AG04449 (cell line): ENCODE measurements at places on chromosomes 3 and 15.

- no peak for DNase-seq
Measured at GRCh38 chr3:47250309-47251060, 32.1 kb downstream of the KIF9 start.

- DNase-seq = no peak
Measured at GRCh38 chr3:21174461-21174860, 576.5 kb downstream of the ZNF385D start.

DNA sequence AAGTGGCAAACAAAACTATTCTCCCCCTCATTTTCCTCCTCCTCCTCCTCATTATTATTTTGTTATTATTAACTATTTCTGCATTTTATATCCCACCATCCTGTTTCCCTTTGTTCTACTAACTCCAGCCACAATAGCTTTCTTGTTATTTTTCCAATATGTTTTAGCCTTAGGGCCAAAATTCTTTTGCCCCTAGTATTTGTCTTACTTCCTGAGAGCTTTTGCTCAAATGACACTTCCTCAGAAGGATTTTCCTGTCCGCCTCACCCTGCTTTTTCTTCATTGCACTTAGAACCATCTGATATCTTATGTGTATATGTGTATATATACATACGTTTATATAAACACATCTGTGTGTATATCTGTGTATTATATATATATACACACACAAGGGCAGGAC is 32.7 kb upstream of the NUDT16 start:
- no peak for DNase-seq

GRCh38 chr3:130895690-130896488 is 2.0 kb downstream of the ATP2C1 start:
- DNase-seq = no peak

- DNase-seq = no peak
Measured at GRCh38 chr3:169848741-169849140, 21.0 kb downstream of the LRRC31 start.

DNA sequence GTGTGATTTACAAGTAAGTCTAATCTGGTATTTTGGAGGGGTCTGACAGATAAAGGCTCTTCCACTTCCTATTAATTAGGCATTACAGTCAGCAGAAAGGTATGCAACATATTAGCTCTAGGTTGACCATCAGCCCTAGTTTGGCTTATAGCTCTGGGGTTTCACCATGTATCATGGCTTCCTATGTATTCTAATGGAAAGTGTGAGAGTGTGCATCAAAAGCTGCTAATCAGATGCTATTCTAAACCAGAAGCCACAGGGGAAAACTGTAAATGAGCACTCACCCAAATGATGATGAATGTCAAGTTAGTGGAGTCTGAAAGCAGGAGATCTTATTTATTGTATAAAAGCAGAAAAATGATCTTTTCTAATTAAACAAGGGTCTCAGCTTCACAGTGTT is 149.2 kb upstream of the MITF start:
- no peak for DNase-seq

- DNase-seq = peak; percentile 7
Measured at GRCh38 chr3:121995161-121996137, 26.6 kb downstream of the ILDR1 start.

DNA sequence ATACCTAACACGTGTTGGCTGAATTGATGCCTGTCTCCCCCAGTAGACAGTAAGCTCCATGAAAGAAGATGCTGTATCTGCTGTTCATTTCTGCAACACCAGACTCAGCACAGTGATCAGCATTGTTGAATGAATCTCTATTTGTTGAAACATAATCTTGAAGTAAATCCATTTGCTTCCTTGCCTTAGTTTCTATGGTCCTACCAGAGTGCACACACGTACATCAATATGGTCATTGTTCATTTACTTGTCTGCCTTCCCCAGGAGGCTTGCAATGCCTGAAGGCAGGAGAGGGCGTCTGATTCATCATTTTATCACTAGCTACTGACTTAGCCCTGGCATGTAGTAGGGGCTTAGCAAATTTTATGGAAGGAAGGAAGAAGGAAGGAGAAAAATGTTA is 19.2 kb downstream of the RBP2 start:
- no peak for DNase-seq

DNA sequence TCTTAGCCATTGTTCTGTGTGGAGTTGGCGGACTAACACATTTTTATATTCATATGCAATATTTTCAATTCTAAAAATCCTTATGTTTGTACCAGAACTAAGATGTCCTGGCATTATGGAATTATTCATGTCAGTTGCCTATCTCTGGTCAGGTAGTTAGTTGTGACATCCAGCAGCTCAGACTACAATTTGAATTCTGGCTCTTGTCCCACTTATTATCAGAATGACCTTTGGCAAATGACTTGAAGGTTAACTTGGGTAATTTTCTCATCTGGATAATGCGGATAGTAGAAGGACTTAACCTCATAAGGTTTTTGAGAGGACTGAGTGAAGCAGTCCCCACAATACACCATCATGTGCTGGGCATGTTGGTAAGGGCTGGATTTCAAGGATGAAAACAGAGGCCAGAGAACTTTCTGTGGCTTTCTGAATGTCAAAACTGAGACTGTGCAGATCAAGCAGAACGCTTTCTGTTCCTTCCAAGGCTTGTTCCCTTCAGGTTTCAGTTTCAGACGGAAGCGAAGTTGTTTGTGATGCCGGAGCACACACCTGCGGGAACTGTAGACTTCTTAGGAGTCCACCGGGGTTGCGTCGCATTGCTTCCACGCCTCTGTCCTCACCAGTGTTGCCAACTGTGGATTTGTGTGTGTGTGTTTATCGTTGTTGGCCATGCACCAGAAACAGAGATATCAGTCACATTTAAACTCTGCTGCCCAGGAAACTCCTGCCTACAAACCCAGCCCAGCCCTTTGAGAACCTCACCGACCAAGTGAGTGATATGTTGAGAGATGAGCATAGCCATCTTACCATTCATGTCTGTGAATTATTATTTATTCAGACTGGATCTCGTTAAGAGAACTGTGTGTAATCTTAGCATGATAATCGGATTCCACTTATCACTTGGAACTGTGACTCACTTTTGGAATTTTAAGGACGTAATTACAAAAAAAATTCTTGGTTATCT is 76.0 kb downstream of the PTPRG start:
- DNase-seq = no peak
